Posterior vena cava (tissue), 2 donors: ENCODE measurements at places on chromosomes 1 and 21. TPM values are rescaled to one million over a fixed set of nuclear protein-coding genes. Genes with fewer than 3 reads are reported as not detected.

Gene CYP4A22
- total RNA-seq = 0.10 TPM

Gene RYR2
- total RNA-seq = 7.6 TPM

Gene SPEN
- total RNA-seq = 59.9 TPM

Gene RGS4
- total RNA-seq = 12.8 TPM
